ENCODE measurements at places on chromosomes 13 and 19.

GRCh38 chr19:32651729-32652140 lies 23.2 kb downstream of the ANKRD27 start:
- peaks cover 16% of the 10 kb centered on the region for H3K36me3 ChIP-seq
- no peak overlapping the region for H3K4me3 ChIP-seq

- no peaks in the 10 kb centered on the region for H3K27me3 ChIP-seq
- H3K4me3 ChIP-seq = no peak overlapping the region
- no peak for DNase-seq
- no peak overlapping the region for H3K27ac ChIP-seq
Measured at GRCh38 chr19:33463199-33463598, 58.4 kb downstream of the PEPD start.

- H3K36me3 ChIP-seq = no peaks in the 10 kb centered on the region
- no peaks in the 10 kb centered on the region for H3K4me1 ChIP-seq
- no peaks in the 10 kb centered on the region for H3K27me3 ChIP-seq
- H3K27ac ChIP-seq = no peak overlapping the region
Measured at GRCh38 chr13:59638404-59638803, 525.3 kb downstream of the DIAPH3 start.

DNA sequence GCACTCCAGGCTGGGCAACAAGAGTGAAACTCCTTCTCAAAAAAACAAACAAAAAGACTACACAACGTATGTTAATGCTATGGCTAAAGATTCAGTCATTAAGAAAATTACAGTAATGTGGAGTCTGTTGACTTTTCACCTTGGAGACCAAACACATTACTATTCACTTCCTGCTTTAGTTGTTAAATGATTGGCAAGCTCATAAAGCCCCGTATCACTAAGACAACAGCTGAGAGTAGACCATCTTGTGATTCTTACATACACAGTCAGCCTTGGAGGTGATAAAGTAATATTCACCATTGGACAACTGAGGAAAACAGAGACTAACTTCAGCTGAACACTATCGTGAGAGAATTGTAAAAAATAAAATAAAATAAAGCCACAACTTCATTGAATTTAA lies 86.5 kb downstream of the KCTD12 start:
- H3K36me3 ChIP-seq = no peaks in the 10 kb centered on the region
- no peak overlapping the region for H3K4me3 ChIP-seq
- no peak for DNase-seq
- H3K27ac ChIP-seq = no peak overlapping the region
- no peaks in the 10 kb centered on the region for H3K4me1 ChIP-seq
- H3K27me3 ChIP-seq = no peaks in the 10 kb centered on the region

DNA sequence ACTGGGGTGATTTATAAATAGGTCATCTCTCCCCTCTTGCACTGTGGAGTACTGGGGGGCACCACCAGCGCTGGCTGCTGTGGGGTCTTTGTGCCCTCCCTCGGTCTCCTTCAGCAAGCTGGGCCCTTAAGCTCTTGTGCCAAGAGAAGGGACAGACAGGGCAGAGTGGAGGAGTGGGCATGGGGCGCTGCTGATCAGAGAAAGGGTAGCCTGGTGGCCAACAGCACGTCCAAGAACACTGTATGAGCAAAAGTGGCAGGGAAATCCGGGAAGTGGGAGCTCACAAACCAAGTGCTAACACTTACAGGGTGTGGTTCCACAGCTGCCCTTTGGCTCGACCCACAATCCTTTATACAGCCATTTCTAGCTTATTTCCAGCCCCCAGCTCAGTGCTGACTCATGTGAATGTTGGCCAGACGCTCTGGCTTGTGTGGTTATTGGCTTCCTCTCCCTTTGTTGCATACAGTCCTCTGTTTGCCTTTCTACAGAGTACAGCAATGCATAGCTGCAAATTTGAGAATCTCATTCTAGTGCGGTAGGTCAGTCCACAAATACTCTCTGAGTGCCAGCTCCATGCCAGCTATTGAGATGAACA lies 298.8 kb downstream of the SHISA2 start:
- no peaks in the 10 kb centered on the region for H3K4me1 ChIP-seq
- no peaks in the 10 kb centered on the region for H3K27me3 ChIP-seq
- no peak for DNase-seq
- no peak overlapping the region for H3K27ac ChIP-seq
- H3K36me3 ChIP-seq = no peaks in the 10 kb centered on the region

All from HepG2 (cell line).